Cardiac ventricle fibroblast (primary cell): ENCODE measurements at places on chromosomes 11 and 22. TPM values are rescaled to one million over a fixed set of nuclear protein-coding genes. Genes with fewer than 3 reads are reported as not detected.

Gene RASSF7
- 1.8 and 5.1 TPM in 2 replicates for total RNA-seq

Gene C22orf31
- not detected in 2 replicates for total RNA-seq

Gene GLYATL2
- total RNA-seq: not detected in 2 replicates

Gene DEUP1
- total RNA-seq: not detected in 2 replicates

Gene TREH
- total RNA-seq: not detected in 2 replicates

Gene MS4A12
- not detected in 2 replicates for total RNA-seq

Gene LAYN
- total RNA-seq: 3.9 and 4.1 TPM in 2 replicates

Gene TMEM134
- total RNA-seq: 67.5 and 69.0 TPM in 2 replicates

Gene YPEL1
- total RNA-seq: 0.39 and 4.9 TPM in 2 replicates

Gene MS4A14
- not detected in 2 replicates for total RNA-seq

Gene P2RX6
- total RNA-seq: 0.94 and 1.3 TPM in 2 replicates

Gene CSF2RB
- total RNA-seq: 0.05 and 0.19 TPM in 2 replicates

Gene TMEM121B
- 0.15 and 0.25 TPM in 2 replicates for total RNA-seq

Gene OR4D5
- total RNA-seq: not detected in 2 replicates

Gene GPR83
- not detected in 2 replicates for total RNA-seq

Gene PHLDB1
- total RNA-seq: 108 and 144 TPM in 2 replicates

Gene FCHSD2
- total RNA-seq: 10.2 and 13.4 TPM in 2 replicates

Gene LRRC56
- 0.49 and 0.75 TPM in 2 replicates for total RNA-seq

Gene SLC25A18
- 0.12 TPM in 1 of 2 replicates, not detected in the other for total RNA-seq

Gene PLET1
- not detected in 2 replicates for total RNA-seq

Gene FAM168A
- 25.0 and 29.2 TPM in 2 replicates for total RNA-seq

Gene FADS1
- total RNA-seq: 30.2 and 37.8 TPM in 2 replicates
